ENCODE measurements at places on chromosomes 4 and X. TPM values are rescaled to one million over a fixed set of nuclear protein-coding genes. Genes with fewer than 3 reads are reported as not detected.

DNA sequence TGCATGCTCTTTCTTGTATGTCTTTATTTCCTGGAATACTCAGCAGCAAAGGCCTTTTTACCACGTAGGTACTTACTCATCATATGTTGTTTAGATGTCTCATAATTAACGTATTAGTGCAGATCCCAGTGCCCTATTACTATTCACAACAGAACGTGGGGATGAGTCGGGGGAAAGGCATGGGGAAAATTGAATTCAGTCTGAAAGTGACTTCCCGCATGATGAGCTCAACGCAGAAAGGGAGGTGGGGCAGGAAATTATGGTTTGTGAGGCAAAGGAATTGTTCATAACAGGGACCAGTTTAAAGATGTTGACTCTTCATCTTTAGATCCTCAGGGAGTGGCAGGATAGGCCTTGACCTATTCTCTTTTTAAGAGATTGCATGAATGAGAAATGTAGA, 2.0 kb upstream of the TMPRSS11D start:
- DNase-seq: no peak

DNA sequence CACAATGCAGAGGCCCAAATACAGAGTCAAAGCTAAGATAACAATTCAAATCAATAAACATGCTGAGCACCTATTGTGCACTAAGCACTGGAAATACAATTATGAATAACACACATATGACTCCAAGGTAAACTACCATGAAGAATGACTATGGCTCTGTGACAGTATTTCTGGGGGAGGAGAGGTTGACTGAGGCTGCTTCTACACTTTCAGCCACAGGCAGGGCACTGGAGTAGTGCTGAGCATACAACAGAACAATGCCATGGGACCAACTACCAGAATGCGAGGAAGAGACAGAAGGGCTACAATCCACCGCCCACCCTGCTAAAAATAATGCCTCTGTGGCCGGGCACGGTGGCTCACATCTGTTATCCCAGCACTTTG, 13.7 kb downstream of the TEC start:
- no peak for DNase-seq

- no peak for DNase-seq
These were observed 52.9 kb downstream of the TXK start for GRCh38 chr4:48081196-48081595.

GRCh38 chr4:143351774-143352451, 15.2 kb downstream of the GAB1 start:
- DNase-seq: no peak

GRCh38 chr4:120839334-120839973, 83.1 kb downstream of the PRDM5 start:
- DNase-seq: no peak

DIPK2B gene
- total RNA-seq: not detected

GATA1 gene
- total RNA-seq: not detected

NMU gene
- not detected for total RNA-seq

VEGFC gene
- total RNA-seq: not detected

- no peak for DNase-seq
These were observed 1137.5 kb upstream of the INTU start for GRCh38 chr4:126495163-126495752.

- DNase-seq: no peak
These were observed 53.3 kb downstream of the CAMK2D start for GRCh38 chr4:113708250-113708649.

DNA sequence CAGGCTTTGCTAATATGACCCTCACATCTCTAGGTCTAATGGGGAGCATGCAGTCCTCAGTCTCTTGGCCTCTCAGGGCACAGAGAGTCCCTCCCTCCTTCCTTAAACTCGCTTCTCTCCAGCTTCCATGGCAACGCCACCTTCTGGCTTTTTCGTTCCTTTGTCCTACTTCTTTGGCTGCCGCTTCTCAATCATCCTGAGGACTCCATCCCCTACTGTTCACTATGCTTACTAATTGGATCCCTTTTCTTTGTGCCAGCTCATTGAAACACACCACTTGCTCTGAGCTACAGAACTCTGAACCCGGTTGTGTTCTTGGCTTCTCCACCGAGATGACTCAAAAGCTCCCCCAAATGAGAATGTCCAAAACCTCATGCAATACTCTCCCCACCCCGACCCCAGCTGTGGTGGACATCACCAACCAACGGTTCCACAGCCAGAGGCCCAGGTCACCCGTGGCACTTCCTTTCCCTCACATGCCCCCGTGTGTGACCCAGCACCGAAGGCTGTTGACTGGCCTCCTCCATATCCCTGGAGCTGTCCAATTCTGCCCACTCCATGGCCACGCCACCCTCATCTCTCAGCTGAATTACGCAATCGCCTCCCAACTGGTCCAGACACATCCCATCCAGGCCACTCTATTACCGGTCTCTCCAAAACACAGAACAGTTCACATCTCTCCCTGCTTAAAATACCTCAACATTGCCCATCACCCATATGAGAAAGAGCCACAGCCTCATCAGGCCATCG, 34.7 kb downstream of the CRMP1 start:
- DNase-seq: no peak

DNA sequence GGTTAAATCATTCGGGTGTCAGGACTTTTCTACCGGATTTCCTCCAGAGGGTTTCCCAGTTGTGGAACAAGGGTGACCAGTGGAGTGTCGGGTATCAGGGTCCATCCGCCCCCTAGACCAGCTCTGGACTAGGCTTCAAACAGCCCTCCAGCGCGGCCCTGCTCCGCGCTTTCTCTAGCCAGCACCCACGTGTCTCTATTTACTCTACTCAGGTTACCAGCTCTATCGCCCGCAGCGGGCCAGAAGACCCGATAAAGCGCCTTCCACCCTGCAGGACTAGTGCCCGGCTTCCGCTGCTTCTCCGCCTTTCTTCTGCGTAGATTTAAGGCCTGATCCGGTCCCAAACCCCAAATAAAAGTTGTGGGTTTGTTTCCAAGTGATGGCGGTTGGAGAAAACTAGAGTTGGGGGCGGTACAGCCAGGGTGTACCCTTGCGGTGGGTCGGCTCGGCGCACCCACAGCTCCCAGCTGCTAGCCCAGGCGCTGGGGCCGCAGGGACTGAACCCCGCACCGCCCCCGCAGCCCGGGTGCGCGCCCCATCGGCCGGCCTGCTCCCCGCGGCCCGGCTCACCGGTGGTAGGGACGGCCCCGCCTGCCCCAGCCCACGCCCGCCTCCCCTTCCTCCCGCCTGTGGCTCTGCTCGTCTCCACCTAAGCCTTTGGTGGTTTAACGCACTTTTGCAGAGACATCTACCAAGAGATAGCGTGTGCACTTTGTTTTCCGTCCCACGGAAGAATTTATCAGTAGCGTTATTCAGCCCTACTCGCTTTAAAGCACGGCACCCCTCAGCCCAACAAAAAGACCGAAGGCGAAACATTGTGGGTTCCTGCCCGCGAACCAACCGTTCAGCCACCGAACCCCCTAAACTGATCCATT, 2.1 kb downstream of the LEF1 start:
- peak; percentile 74 for DNase-seq

- no peak for DNase-seq
These were observed 121.3 kb upstream of the S100G start for GRCh38 chrX:16528620-16529019.

- DNase-seq: no peak
These were observed 147.7 kb downstream of the DCK start for GRCh38 chr4:71141125-71141524.

CT45A3 gene
- total RNA-seq: not detected

GRCh38 chr4:174870311-174870710, 41.3 kb upstream of the GLRA3 start:
- DNase-seq: no peak

DNA sequence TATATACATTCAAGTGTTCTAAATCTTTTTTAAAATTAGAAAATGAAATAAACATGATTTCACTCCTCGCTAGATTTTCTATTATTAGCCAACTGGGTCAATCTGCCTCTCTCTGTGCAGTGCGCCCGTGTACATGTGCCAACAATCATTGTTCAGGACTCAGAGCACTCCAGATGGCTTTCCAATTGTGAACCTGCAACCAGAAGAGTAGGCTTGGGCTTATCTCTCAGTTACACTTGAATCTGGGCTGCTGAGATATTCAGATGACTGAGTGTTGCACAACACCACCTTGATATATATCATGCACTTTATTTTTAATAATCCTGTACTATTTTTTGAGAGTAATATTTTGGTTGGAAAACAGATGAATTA, 184.0 kb upstream of the FSTL5 start:
- DNase-seq: no peak

DNA sequence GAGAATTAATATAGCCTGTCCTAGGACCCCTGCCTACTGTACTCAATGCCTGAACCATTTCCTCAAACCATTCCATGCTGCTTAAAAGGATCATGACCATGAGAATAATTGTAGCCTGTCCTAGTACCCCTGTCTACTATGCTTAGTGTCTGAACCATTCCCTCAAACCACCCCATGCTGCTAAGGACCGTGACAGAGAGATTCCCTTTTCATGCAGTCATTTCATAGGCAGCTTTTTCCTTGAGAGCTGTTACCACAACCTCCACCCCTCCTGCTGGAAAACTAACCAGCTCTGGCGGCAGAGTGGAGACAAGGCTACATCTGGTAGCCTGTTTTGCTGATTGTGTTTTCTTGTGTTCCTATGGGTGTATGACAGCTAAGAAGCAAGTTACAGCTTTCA, 174.9 kb upstream of the SMARCAD1 start:
- DNase-seq: no peak

DNA sequence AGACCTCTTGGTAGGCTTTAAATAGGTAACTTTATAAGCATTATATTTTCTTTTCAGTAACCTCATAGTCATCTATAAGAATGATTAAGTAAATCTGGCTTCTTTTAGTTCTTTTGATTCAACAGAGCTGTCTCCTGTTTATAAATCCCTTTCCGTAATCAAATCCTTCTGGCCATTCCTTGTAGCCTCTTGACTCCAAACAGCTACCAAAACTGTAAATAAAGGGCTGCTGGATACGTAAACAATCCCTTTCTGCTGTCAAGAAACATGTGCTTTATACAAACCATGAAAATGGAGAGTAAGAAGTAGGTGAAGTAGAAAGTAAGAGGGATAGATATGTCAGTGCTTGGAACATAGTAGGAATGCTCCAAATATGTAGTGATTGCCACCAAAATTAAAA, 183.2 kb upstream of the CASK start:
- no peak for DNase-seq

CASK gene
- total RNA-seq: 39.9 TPM

DNA sequence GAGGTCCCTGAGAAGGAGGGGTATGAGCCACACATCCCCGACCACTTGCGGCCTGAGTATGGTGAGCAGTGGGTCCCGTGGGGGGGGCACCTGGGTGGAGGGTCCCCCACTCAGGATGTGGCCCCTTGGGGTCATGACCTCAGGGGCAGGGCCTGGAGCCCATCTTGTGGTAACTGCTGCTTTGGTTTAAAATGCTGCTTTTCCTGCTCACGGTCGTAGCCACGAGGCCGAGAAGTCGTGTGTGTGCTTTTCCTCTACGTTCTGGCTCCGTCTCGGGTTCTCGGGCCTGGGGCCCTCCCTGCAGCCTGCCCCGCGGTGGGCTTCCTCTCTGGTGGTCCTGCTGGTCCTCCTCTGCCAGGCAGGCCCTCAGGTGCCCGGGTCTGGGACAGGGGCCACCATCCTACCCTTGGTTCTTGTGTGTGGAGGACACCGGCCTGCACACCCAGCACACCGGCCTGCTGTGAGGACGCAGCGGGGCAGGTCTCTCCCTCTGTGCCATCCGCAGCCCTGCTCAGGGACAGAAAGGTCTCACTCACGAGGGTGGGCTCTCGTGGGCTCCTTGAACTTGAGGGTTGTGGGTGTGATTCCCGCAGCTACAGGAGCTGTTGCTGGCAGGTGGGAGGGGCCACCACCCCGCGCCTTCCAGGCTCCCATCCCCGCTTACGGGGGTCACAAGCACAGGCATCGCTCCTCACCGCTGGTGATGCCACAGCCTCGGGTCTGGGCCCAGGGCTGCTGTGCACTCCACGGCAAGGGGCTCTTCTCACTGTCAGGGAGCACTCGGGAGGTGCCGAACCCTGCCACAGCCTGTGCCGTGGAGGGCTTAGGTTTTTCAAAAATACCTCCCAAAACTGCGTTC, 19.6 kb downstream of the UVSSA start:
- peak; percentile 4 for DNase-seq

DNA sequence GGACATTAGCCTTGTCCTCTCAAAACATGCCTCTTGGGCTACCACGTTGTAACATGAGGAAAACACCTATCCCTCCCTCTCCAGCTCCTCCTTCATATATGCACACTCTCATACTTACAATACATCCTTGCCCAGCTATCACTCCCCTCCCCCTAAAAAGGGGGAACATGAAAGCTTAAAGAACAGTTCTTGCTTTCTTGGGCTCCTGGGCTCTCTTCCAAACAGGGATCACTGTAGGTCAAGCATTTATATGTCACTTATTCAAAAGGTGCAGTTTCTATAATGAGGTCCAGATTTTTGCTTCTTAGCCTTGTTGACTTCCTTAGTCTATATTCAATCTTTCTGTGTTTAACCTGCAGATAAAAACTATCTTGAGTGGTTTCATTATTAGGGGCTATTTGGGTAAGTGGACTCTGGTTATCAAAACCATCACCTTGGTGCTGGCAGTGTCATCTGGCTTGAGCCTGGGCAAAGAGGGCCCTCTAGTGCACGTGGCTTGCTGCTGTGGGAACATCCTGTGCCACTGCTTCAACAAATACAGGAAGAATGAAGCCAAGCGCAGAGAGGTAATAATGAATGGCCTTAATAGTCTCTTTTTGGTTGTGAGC, 119.4 kb downstream of the AKAP4 start:
- DNase-seq: no peak

PRRG3 gene
- total RNA-seq: not detected

DNAAF6 gene
- total RNA-seq: not detected

GRCh38 chrX:108740299-108740774, 4.0 kb upstream of the IRS4 start:
- DNase-seq: no peak

DNA sequence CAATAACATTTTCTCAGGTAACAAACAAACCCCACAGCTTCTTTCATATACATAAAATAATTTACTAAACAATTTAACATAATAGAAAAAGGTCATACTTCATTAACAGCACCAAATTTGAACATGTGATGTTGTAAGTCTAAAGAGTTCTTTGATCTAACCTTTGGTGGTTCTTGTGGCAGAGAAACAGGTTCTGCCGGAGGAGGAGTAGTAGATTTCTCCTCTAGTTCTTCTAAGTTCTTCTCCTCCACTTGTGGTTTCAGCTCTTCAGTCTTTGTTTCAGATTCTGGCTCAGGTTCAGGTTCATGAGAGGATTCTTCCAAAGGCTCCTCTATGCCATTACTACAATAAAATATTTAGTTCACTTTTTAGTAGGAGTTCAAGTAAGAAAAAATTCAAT, 18.3 kb downstream of the G3BP2 start:
- DNase-seq: no peak

GAGE12E gene
- total RNA-seq: not detected

- DNase-seq: peak; percentile 11
These were observed at the start of gene HOPX for GRCh38 chr4:56681158-56681852. TSS of gene HOPX (minus strand) at chr4:56681296. CDS start at chr4:56657816, 23,480 bp downstream.

DNA sequence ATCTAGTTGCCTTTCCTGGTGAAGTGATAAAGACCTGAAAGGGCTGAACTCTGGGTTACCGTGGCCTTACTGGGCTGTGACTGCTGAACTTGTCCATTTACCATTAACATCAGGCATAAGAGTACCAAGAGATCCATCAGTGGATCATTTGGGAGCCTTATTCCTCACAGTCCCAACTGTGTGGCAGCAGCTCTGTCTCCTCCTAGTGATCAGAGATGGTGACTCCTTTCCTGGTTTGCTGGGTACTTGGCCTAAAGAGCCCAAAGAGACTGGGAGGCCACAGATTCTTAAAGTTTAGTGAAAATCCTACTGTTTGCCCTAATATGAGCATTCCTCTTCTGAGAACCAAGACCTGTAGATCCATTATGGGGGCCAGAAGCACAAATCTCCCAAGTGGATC, 56.3 kb upstream of the ATP6AP2 start:
- DNase-seq: no peak

- DNase-seq: no peak
These were observed 9.2 kb upstream of the SLC25A43 start for GRCh38 chrX:119389871-119390501.
